ENCODE measurements at places on chromosomes 5 and 9.

- DNase-seq: no peak
Observed at GRCh38 chr5:961711-962240, 46.8 kb upstream of the NKD2 start.

- no peak for DNase-seq
Observed at GRCh38 chr5:169070413-169070812, 230.5 kb downstream of the SLIT3 start.

- DNase-seq: no peak
Observed at GRCh38 chr5:173028811-173029327, 27.3 kb upstream of the CREBRF start.

DNA sequence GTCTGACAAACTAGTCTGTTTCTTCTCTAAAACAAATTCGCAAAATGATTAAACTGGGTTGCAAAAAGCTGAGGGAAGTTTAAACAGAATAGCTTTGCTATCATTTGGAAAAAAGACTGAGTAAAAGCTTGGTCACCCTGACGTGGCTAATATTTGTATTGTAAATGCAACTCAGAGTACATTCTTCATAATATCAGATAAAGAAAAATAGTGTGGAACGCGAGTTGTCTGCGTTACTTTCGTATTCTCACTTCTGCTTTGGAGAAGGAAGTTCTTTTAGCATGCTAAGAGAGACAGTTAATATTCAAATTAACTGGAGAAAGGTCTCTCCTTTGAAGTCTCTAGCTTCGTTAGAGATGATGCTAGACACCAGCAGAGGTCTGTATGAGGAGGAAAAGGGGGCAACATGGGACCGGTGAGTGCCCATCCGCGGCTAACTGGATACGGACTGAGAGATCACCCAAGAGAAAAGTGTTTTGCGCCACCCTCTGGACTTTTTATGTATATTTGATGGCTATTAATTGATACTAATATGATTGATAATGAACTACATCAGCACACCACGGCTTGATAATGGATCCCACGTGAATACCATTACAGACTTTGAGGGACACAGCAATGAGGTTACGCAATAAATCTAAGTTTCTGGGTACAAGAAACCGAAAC lies 2.9 kb upstream of the CNTRL start:
- no peak for DNase-seq

DNA sequence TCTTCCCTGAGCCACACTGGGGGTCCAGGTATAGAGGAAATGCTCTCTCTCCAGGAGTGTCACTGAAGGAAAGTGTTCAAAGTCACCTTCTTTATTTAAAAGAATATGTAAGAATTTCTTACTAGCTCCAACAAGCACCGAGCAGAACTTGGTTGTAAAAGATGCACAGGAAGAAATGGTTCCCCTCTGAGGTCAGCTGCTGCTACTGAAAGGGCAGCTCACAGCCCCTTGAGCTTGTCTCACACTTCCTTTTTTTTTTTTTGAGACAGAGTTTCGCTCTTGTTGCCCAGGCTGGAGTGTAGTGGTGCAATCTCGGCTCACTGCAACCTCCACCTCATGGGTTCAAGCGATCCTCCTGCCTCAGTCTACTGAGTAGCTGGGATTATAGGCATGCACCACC lies 77.2 kb downstream of the PRRT1B start:
- no peak for DNase-seq

DNA sequence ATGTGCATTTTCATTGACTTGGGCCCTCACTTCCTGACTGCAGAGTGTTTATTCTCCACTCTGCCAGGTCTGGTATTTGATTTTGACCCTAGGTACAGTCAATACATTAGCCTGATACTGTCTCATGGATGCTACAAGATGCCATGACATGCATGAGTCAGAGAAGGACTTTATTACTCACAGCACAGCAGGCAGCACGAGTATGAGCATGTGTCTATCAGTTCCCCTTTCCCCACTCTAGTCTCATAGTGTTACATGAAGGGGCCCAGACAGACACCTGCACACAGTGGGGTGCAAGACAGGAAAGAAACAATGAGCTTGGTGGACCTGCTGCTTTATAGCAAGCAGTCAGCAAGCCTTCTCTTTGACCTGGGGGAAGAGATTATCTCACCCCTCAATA lies 19.6 kb downstream of the ITGA2 start:
- DNase-seq: no peak

GRCh38 chr9:120214332-120214731 lies 365.6 kb downstream of the CDK5RAP2 start:
- DNase-seq: no peak

GRCh38 chr9:22373636-22374035 lies 73.0 kb upstream of the DMRTA1 start:
- no peak for DNase-seq

DNA sequence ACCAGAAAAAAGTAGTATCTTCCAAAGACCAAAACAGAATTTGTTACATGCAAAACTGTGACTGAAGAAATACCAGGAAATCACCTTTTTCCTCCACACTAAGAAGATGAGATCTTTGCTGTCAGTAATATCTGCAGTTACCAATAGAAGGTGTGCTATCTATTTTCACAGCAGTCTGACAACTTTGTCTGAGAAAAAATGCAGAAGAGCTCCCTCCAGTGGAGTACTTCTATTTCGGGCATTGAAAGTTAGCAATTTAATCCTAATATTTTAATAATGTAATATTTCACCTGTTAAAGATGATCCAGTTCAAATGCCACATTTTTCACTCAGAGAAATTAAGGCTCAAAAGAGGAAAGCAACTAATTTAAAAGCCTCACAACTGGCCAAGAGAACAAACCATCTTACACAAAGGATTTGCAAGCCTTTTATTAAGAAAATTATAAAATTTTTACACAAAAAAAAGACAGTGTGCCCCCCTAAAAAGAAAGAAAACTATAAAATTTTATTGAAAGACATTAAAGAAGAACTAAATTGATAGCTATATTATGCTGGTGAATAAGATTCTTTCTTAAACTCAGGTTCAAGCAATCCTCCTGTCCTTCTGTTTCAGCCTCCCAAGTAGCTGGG lies 50.6 kb downstream of the DEPDC1B start:
- DNase-seq: no peak

- no peak for DNase-seq
Observed at GRCh38 chr9:28999806-29000205, 1426.5 kb upstream of the C9orf72 start.

DNA sequence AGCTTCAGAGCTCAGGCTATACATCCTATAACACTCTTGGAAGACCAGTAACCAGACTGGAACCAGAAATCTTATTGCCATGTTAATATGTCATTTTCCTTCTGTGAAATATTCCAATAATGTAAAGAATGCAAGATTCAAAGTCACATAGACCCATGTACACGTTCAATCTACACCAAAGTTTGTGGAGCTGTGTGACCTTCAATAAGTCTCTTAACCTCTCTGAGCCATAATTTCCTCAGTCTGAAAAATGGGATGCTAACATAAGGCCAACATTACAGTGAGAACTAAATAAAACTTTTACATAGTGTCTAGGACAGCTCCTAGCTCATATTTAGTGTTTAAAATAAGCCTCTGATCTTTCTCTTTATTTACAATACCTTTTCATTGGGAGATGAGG lies 70.4 kb downstream of the ARRDC3 start:
- no peak for DNase-seq

- DNase-seq: no peak
Observed at GRCh38 chr9:20378851-20379250, 243.4 kb downstream of the MLLT3 start.

DNA sequence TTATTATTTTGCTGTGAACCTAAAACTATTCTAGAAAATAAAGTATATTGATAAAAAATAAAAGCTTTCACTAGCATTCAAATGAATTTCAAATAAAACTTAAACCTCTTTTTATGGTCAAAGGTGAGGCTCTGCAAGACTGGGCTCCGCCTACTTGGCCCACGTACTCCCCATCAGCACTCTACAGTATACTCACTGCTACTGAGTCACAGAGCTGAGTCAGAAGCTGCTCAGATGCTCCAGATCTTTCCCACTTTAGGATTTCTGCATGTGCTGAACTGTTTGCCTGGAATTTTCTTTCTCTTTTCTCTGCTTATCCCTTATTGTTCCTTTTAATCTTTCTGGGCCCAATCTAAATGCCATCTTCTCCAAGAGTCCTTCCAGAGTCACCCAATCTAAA lies 331.9 kb upstream of the CCNG1 start:
- no peak for DNase-seq

GRCh38 chr5:131795228-131795627 lies 1.6 kb downstream of the FNIP1 start:
- no peak for DNase-seq

- no peak for DNase-seq
Observed at GRCh38 chr5:170551076-170551475, 47.3 kb downstream of the KCNIP1 start.

DNA sequence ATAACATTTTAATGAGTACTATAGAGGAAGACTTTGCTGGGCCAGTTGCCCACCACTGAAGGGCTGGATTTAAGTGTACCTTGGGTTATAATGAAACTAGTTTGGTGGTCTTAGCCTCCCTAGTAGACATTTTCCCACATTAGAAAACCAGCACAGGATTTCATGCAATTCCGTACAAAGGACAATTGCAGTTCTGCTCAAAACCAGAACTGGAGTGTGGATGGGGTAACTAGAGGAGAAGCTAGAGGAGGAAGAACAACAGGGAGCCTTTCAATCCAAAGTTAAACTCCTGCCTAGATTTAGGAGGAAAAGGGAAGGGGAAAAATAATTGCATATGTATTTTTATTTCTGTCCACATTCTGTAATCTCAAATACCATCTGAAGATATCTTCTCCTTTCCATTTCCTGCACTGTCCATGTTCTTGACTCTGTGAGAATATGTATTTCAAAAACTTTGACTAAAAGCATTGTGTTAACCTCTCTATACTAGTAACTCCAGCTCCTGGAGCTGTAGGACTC lies 97.5 kb upstream of the SSBP2 start:
- DNase-seq: no peak

GRCh38 chr9:20236676-20237075 lies 385.6 kb downstream of the MLLT3 start:
- no peak for DNase-seq

- no peak for DNase-seq
Observed at GRCh38 chr5:79001471-79001870, 16.4 kb upstream of the ARSB start.

- no peak for DNase-seq
Observed at GRCh38 chr9:104094534-104095015, 466 bp downstream of the SMC2 start.

DNA sequence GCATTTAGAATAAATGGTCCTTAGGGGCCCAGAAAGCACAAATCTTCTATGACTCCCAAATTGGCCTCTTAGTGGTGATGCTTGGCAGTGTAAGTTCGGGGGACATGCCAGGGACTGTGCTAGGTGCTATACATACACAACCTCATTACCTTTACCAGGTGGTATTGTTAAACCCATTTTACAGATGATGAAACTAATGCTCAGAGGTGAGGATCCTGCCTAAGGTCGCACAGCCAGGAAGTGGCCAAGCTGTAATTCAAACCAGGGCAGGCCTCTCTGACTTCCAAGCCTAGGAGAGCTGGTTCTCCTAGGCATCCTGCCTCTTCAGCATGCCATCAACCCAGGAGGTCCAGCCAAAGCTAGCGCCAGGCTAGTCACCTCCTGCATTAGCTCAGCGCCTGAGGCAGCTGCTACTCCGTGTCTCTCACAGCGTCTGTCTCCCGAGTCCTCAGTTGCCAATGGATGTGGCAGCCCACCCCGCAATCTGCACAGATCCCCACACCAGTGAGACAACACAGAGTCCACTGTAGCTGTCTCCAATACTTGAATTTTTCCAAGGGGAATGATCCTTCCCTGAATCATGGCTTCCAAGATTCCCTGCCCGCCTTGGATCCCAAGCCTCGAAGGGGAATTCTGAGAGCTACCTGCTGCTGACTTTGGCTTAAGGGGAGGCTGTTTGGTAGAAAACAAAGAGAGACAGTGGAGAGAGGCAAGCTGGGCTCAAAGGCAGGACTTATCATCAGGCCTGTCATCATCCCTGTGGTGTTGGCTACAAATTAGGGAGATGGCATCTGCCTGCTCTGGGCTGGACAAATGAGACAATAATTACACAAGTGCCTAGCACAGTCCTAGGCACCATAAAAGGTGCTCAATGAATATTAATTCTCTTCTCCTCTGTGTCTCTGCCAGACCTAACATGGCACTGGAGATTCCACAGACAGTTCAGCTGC lies 52.6 kb downstream of the CRB2 start:
- no peak for DNase-seq

GRCh38 chr5:104062621-104063377 lies 500.2 kb upstream of the NUDT12 start:
- DNase-seq: no peak

DNA sequence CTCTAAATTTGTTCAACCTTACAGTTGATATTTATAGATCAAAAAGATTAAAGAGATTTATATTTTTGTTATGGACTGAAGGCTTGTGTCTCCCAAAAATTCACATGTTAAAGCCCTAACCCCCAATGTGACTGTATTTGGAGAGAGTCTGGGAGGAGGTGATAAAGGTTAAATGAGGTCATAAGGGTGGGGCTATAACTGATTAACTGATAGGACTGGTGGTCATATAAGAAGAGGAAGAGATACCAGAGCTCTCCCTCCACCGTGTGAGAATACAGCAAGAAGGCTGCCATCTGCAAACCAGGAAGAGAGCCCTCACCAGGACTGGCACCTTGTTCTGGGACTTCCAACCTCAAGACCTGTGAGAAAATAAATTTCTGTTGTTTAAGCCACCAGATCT lies 264.3 kb downstream of the ENC1 start:
- DNase-seq: no peak

- no peak for DNase-seq
Observed at GRCh38 chr9:3868012-3868411, 342.2 kb upstream of the RFX3 start.

DNA sequence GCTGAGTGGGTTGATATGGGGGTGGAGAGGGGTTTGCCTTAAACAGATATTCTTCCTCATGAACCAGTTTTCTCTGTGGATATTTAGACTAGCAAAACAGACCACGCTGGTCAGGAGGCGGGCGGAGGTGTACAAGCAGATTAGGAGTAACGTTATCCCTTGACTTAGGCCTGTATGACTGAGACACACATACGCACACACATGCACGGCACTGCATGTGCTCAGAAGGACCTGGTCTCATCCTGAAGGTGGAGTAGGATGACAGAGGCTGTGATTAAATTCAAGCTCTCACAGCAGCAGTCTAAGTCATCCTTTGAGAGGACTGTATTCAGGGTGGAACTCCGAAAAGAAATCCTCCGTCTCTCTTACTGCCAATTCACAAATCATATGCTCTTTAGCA lies 209.7 kb downstream of the DIRAS2 start:
- DNase-seq: no peak

- no peak for DNase-seq
Observed at GRCh38 chr5:73901043-73901442, 275.0 kb downstream of the ARHGEF28 start.

GRCh38 chr9:133769511-133770075 lies 31.4 kb upstream of the SARDH start:
- no peak for DNase-seq

DNA sequence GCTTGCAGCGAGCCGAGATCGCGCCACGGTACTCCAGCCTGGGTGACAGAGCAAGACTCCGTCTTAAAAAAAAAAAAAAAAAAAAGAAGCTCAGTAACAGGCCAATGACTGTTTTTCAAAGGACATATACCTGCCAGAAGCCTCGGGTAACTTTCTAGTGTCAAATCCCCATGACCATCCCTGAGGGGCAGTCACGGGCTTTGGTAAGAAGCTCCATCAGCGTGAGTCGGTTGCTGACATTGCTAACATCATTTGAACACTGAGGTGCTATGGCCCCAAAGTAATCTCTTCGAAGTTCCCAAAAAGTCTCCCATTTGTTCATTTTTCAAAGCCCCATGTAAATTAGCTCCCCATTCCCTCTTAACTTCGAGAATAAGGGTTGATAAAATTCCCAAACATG lies 11.6 kb downstream of the NAIP start:
- no peak for DNase-seq

All from stimulated activated CD4-positive, alpha-beta T cell treated with anti-CD3 and anti-CD28 coated beads, Interleukin-15, amount 100 ng/mL, for 1 hour (primary cell).